ENCODE measurements at places on chromosomes 12 and 14. TPM values are rescaled to one million over a fixed set of nuclear protein-coding genes. Genes with fewer than 3 reads are reported as not detected.

C12orf57 gene
- total RNA-seq = 233 TPM

VAMP1 gene
- 23.9 TPM for total RNA-seq

GRCh38 chr12:7116196-7116595 is 7.2 kb upstream of the C1RL start:
- no peaks in the 10 kb centered on the region for H3K27me3 ChIP-seq
- no peak for DNase-seq
- H3K36me3 ChIP-seq = peaks cover 4% of the 10 kb centered on the region
- no peak overlapping the region for H3K4me3 ChIP-seq

- DNase-seq = no peak
- H3K4me3 ChIP-seq = no peak overlapping the region
- no peak overlapping the region for H3K27ac ChIP-seq
- no peaks in the 10 kb centered on the region for H3K4me1 ChIP-seq
Measured at GRCh38 chr12:77214136-77214535, 148.8 kb upstream of the E2F7 start.

- peaks cover 6% of the 10 kb centered on the region for H3K4me1 ChIP-seq
- no peaks in the 10 kb centered on the region for H3K36me3 ChIP-seq
- no peaks in the 10 kb centered on the region for H3K27me3 ChIP-seq
Measured at GRCh38 chr12:53567961-53568808, 58.0 kb downstream of the ATF7 start.

Data from aorta (tissue), 5 donors.